Osteoblast (primary cell): ENCODE measurements at places on chromosomes 1 and 21.

GRCh38 chr1:118323246-118323645 is 138.2 kb upstream of the SPAG17 start:
- no peak for DNase-seq

GRCh38 chr1:221437926-221438325 is 304.0 kb downstream of the DUSP10 start:
- no peak for DNase-seq

DNA sequence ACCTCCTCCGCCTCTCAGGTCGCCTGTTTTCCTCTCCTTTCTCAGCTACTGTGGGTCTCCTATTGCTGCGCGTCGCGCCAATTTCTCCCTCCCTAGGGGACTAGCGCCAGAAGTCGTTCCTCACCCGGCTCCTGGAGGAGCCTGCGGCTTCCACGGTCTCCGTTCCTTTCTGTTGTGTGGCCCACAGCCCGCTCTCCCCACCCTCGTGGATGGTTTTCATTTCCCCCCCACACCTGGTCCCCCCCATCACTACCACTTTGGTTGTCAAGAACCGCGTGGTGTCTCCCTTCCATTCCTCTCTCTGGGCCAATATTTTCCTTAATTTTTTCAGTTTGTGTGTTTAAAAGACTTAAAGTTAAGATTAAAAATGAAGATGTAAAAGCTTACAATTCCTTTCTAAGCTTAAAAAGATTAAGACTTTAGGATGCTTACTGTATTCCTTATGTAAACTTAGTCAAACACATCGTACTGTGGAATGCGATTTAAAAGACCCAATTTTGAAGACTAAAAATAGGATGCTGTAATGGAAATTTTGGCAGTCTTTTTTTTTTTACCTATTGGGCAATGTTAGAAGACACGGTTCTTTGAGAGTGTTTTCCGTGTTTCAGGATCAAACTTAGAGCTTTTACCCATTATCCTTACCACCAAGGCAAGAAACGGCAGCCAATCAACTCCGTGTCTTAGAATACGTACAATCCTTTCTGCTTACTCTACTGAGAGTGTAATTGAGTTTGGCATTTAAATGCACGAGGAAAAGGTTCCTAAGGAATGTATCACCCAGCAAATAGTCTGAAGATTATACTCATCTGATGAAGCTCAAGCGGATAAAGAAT is 773 bp downstream of the CNST start:
- peak; percentile 85 for DNase-seq

DNA sequence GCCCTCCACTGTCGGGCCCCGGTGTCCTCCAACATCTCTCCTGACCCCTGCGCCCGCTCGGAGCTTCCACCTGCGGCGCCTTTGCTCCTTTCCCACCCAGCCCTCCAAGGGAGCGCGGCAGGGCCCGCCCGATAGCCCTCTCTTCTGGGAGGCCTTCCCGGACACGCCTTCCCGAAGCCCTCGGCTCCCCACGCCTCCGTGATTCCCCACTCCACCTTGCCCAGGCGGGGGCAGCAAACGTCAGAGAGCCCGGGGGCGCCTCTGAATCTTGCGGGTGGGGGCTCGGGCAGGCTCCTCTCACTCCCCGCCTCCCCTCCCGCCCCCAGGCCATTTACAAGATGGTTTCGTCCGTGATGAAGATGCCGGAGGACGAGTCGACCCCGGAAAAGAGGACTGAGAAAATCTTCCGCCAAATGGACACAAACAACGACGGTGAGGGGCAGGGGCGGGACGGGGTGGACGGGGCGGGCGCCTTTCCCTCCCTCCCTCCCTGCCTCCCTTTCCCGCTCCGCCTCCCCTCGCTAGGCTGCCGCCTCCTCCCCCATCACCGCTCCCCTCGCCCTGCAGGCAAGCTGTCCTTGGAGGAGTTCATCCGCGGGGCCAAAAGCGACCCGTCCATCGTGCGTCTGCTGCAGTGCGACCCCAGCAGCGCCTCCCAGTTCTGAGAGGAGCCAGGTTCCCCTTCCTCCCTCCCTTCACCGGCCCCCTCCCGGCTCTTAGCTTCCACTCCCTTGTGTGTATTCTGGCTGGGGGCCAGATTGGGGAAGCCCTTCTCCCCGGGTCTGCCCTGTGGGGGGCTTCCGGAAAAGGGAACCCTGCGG is 7.1 kb downstream of the HPCA start:
- DNase-seq, result peak; percentile 94

- no peak for DNase-seq
These were observed 218.7 kb downstream of the TM2D1 start for GRCh38 chr1:61506236-61506635.

GRCh38 chr1:232943679-232944252 is 6.6 kb upstream of the NTPCR start:
- no peak for DNase-seq

DNA sequence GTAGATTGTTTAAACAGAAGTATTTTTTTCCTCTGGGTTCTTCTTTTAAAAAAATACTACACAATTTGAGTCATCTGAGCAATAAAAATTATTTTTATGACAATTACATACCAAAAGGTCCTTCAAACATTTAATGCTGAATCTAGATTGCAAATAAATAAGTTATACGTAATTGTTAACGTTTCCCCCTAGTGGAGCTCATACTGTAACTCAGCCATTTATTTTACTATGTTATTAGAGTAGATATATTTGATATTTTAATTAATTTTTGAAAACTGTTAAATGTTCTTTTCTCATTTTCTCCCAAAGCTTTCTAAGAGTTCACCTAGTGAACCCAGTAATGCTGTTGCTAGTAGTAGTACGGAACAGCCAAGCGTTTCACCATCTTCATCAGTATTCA is 33.5 kb downstream of the ZMYM1 start:
- DNase-seq, result no peak

- no peak for DNase-seq
These were observed 82.3 kb downstream of the LTN1 start for GRCh38 chr21:28910280-28910887.

- DNase-seq, result no peak
These were observed 4.4 kb downstream of the PCAT6 start for GRCh38 chr1:202815120-202815519.

GRCh38 chr1:47753808-47754207 is 243.4 kb downstream of the TRABD2B start:
- no peak for DNase-seq

DNA sequence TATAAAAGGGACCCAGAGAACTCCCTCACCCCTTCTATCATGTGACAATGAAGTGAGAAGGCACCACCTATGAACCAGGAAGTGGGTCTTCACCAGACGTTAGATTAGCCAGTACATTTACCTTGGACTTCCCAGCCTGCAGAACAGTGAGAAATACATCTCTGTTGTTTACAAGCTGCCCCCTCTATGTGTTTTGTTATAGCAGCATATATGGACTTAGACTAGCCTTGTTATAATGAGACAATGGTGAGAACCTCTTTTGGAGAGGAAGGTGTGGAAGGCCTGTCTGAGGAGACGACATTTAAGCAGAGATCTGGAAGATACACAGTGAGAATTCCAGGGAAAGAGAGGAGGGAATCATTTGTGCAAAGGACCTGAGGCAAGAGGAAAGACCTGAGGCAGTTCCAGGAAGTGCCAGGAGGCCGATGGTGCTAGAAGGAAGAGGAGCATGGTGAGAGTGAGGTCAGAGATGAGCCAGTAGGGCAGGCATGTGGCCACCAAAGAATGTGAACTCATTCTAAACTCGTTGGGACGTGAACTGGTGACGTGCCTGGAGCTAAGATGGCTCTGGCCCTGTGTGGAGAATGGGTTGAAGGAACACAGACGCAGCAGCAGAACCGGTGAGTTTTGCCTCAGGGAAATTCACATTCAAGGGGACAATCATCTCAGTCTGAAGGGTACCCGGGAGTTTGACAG is 98.9 kb upstream of the IRF2BP2 start:
- peak; percentile 66 for DNase-seq
